ENCODE measurements at places on chromosomes 7 and 10.

GRCh38 chr7:1769286-1770200, 99.5 kb downstream of the ELFN1 start:
- DNase-seq, result no peak

GRCh38 chr10:127216786-127217185, 20.4 kb upstream of the INSYN2A start:
- DNase-seq, result no peak

GRCh38 chr10:122474131-122474818, 12.9 kb downstream of the HTRA1 start:
- no peak for DNase-seq

DNA sequence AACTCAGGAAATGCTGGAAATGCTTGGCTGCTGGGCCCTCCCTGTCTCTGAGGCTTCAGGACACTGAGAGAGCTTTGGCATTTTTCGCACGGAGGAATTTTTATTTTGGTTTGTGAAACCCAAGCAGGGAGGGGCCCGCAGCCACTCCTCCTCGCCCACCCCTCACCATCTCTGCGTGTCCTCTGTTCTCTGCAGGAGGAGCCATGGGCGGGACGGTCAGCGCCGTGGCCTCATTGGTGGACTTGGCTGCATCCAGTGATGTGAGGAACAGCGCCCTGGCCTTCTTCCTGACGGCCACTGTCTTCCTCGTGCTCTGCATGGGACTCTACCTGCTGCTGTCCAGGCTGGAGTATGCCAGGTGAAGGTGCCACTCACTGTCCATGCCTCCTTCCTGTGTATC, 36.8 kb downstream of the SLC29A3 start:
- no peak for DNase-seq

DNA sequence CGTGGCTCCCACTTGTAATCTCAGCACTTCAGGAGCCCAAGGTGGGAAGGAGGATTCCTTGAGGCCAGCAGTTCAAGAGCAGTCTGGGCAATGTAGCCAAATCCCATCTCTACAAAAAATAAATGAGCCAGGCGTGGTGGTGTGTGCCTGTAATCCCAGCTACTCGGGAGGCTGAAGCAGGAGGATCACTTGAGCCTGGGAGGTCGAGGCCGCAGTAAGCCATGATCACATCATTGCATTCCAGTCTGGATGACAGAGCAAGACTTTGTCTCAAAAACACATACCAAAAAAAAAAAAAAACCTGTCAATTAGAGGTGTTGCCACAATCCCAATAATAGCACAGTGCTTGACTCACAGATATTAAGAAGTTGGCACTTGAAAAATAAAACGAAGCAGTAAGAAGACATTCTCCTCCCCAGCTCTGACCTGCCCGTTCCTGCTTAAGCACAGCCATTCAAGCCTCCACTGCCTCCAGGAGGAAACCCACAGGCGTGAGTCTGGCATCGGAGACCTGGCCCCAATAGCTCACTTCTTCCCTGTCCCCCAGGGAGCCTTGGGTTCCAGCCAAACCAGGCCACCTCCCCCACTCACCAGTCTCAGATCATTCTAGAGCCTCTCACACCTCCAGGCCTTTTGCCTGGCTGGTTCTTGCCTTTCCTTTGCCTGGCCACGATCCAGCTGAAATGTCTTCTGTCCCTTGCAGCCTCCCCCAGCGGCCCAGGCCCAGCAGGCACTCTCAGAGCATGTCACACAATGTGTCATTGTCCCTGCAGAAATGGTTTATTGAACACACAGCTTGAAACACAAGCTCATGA, 45.3 kb upstream of the GTF2I start:
- DNase-seq, result no peak

DNA sequence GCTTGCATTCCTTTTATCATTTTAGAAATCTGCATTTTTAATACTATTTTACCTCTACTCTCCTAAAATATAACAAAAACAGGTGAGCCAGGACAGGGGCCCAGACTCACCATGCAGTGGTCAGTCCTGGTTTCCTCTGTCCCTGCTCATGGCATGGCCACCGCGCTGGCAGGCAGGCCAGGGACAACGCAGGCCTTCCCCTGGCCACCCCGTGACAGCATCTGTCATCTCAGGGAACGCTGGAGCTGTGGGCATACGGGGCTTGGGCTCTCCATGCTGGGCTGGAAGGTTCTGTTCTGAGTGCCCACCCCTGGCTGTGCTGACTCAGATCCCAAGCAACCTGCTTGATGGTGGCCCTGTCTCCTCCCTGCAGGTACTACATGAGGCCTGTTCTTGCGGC, 35.1 kb upstream of the CDH23 start:
- DNase-seq, result no peak

DNA sequence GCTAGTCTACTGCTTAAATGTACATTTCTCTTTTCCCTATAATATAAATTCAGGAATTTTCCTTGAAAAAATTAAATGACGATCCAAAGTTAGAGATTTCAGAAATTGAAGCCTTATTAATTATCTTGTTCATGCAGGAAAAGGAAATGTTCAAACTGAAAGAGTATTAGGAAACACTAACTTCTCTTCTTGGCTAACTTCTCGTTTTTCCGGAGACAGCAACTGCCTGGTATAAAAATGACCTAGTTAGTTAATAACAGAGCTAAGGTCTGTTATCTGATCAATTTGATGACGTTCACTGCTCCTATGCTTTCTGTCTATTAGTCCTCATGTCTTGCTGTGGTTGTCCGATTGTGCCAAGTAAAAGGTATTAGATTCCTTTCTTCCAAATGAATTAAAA, 212.5 kb downstream of the DGKB start:
- DNase-seq, result no peak

GRCh38 chr7:1113548-1113885, 25.6 kb downstream of the GPER1 start:
- DNase-seq, result no peak

- no peak for DNase-seq
Measured at GRCh38 chr10:126315494-126316177, 72.6 kb downstream of the ADAM12 start.

DNA sequence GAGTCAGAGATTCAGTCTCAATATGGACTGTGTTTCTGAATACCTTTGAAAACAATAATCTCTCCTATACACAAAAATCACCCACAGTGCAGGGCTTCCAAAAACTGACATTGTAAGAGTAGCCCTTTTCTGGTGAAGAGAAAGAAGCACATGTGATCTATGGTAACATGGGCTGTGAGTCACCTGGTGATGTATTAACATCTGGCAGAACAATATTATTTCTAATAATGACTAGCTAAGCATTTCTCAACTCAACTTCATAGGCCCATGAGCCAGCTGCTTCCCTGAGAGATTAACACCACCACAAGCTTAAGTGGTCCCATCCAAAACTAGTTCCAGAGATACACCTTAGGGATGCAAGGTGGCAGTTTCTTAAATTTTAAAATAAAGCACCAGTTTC, 331.0 kb upstream of the NRP1 start:
- no peak for DNase-seq

GRCh38 chr7:98949336-98950044, 71.2 kb downstream of the TRRAP start:
- DNase-seq, result no peak

DNA sequence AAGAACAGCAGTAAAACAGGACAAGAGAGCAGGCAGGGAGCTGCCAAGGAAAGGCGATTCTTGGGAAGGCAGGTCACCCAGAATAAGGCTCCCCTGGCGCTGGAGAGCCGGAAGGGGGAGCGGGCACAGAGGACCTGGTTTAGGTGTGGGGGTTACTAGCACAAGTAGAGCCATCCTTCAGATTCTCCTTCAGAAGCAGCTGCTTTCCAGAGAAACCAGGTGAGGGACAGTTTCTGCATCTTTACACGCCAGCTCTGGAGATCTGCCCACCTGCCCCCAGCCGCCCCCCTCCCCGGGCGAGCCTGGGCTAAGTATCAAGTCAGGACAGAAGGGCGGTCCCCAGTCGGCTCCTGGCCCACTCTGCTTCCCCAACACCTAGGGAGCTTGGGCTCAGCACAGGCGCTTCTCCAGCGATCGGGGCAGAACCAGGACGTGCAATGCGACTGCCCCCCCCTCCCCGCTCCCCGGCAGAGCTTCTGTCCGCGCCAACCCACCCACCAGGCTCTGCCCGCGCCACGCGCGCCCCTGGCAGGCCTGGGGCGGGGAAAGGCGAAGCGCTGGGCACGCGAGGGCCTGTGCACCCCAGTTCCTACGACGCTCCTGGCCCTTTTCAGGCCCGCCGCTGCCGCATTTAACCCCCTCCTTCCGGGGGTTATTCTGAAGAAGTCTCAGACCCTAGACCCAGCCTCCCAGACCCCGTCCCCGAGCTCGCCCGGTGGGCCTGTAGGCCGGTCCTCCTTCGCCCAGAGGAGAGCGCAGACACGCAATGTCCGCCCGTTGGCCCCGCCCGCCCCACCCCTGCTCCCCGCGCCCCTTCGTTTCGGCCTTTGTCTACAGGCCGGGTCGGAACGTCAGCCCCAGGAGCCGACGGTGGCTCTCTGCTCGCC, 4.4 kb upstream of the EN2 start:
- DNase-seq, result no peak

DNA sequence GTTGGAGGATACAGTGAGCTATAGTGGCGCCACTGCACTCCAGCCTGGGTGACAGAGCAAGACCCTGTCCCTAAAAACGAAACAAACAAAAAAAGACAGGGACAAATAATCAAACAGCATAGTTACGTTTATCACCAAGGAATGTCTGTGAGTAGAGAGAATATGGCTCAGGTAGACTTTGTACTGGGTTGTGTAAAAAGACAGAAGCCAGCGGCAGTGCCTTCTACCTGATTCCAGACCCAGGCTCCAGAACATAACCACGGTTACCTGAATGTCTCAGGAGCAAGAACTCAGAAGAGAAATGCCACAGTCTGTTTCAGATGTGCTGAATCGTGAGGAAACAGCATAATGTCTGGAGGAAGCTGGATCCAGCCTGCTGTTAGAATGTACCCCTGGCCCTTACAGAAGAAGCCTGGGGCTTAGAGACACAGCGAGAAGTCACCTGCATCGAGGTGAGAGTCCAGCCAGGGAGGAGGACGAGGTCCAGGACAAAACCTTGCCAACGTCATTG, 60.9 kb upstream of the KAT6B start:
- no peak for DNase-seq

- no peak for DNase-seq
Measured at GRCh38 chr7:125136341-125136740, 206.7 kb upstream of the POT1 start.

DNA sequence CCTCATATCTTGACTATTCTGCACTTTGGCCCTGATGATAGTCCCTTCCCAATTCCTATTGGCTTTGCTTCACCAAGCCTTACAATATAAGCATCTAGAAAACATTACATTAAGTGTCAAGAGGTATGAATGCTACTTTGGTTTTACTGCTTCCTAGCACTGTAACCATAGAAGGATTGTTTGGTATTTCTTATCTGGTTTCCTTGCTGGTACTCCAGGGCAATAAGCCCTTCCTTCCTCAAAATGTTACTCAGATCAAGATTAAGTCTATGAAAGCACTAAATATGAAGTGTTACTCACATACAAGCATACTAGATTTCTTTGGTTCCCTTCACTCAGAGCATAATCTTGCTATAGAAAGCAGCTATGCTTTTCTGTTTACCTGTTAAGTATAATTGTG, 492.5 kb downstream of the ETV1 start:
- DNase-seq, result no peak

- no peak for DNase-seq
Measured at GRCh38 chr10:97050956-97051496, 134.7 kb downstream of the SLIT1 start.

GRCh38 chr7:11203683-11204082, 230.0 kb downstream of the PHF14 start:
- DNase-seq, result no peak

DNA sequence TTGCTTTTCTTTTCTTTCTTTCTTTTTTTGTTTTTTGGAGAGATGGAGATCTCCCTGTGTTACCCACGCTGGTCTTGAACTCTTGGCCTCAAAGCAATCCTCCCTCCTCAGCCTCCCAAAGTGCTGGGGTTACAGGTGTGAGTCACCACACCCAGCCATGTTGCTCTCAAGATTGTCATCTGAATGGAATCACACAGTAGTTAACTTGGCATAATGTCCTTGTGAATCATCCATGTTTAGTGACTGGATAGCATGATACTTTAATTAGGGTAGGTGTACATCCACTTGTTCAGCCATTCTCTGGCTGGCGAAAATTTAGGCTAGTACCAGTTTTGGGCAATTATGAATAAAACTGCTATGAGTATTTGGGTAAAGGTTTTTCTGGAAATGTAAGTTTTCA, 15.4 kb upstream of the GRB10 start:
- no peak for DNase-seq

GRCh38 chr7:36306722-36307121, 82.9 kb upstream of the ANLN start:
- no peak for DNase-seq

DNA sequence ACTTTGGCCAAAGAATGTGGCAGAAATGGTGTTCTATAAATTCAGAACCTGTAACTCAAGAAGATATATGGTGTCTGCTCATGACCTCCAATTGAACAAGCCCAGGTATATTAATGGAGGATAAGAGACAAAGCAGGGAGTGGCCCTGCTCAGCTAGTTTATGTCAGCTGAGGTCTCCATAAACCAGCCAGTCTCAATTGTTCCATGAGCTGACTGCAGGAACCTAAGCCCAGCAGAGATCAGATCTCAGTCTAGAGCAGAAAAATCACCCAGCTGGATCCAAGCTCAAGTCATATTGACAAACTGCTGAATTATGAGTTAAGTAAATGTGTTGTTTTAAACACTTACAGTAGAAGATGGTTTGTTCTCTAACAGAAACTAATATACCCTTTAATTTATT, 105.5 kb upstream of the SGCE start:
- DNase-seq, result no peak

DNA sequence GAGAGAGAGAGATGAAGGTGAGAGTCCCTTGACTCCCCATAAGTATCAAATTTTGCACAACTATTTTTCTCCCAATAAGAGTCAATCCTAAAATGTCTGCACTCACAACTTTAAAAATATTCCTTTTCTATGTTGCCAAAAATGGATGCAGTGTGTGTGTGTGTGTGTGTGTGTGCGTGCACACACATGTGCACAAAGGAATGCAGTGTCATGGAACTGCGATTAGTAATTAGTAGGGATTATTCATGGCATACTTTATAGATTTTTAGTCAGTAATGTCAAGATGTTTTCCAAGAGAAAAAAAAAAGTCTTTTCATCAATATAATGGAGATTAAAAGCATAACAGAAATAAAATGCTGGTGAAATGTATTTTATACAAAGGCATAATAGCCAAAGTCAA, 179.1 kb upstream of the LRRTM3 start:
- DNase-seq, result no peak

GRCh38 chr7:96118449-96119001, 203.4 kb downstream of the SLC25A13 start:
- no peak for DNase-seq

- DNase-seq, result peak; percentile 2
Measured at GRCh38 chr7:126079581-126079980, 1150.0 kb upstream of the POT1 start.

- no peak for DNase-seq
Measured at GRCh38 chr10:86060386-86061277, 306.0 kb downstream of the GRID1 start.
